GM10248 (cell line): ENCODE measurements at places on chromosomes 4 and X.

DNA sequence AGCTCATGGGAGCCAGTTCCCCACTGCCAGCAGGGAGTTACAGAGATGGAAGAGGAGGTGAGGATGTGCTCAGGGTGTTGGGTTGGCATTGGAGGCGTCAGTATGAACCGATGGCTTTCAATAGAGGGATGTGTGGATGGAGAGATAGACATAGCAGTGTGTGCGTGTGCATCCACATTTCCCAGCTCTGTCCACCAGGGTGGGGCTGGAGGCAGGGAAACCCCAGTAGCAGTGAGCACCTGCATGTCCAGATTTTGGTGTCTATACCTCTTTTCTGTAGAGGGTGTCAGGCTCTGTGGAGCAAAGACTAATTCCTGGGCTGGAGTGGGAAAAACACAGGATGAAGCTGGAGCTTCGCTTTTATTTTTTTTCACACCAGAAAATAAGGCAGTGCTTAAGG is 37.2 kb upstream of the HGFAC start:
- no peak for DNase-seq

DNA sequence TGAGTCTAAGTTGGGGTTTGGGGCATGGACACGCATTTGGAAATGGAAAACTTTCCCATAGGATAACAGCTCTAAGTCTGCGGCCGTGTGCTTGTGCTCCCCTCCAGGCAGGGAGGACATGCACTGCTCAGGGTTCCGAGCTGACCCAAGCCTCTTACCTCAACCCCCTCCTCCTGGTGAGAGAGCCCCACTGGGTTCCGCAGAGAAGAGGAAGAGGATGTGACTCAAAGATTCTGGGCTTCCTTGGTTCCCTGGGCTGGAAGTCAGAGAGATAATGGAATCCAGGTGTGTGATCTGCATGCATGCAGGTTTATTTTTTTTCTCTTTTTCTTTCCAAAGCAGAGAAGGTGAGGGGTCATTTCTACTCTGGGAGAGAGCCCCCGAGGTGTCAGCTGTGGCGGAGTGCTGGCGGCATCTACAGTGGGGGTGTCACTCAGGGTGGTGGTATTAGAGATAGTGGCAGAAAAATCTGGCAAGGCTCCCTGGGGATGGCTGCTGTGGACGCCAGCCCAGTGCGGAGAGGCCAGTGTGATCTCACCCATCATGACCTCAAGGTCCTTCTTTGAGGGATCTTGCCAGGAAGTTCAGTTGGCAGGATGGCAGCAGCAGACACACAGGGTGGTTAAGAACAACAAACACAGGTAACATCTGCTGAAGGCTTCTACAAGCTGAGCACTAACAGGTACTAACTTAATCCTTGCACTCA is 168.7 kb upstream of the HAND2 start:
- no peak for DNase-seq

GRCh38 chr4:7941111-7941964 is 1.7 kb upstream of the AFAP1 start:
- DNase-seq: no peak

DNA sequence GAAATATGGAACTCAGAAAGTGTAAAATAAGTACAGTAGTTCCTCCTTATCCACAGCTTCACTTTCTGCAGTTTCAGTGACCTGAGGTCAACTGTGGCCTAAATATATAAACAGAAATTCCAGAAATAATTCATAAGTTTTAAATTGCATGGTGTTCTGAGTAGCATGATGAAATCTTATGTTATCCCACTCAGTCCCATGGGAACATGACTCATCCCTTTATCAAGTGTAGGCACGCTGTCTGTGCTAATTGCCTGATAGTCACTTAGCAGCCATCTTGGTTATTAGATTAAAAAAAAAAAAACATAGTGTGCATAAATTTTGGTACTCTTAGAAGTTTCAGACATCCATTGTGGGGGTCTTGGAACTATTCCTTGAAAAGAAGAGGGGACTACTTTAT is 983.4 kb upstream of the ADGRL3 start:
- DNase-seq: no peak

DNA sequence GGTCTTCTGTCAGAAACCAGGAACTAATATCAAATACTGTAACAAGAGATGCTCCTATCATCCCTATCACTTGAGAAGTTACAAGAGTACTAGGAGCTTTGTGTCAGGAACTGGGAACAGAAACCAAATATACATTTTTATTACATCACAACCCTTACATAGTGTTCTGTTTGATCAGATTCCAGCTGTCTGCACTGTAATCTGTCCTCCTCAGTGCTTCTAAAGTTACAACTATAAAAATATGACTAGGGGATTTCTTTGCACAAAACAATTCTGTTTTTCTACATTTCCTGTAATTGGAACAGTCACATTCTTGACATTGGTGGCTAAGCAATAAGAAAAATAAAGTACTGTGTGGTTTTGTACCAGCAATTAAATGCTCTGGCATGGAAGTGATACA is 686.0 kb downstream of the PDHA2 start:
- no peak for DNase-seq

GRCh38 chrX:11259437-11259836 is 33.8 kb upstream of the AMELX start:
- no peak for DNase-seq

DNA sequence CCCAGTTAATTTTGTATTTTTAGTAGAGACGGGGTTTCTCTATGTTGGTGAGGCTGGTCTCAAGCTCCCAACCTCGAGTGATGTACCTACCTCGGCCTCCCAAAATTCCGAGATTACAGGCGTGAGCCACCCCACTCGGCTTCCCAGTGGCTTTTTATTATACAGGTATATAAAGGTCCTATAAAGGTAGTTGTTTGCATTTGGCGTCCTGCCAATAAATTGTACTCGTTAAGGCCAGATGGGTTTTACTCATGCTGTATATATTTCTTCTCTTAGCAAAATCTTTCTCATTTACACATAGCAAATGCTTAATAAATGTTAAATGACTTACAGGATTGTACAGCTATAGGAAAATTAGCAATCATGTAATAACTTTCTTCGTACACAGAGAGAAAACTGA is 6.9 kb downstream of the SHROOM3 start:
- no peak for DNase-seq

- no peak for DNase-seq
These were observed 129.6 kb upstream of the QRFPR start for GRCh38 chr4:121510341-121510874.

DNA sequence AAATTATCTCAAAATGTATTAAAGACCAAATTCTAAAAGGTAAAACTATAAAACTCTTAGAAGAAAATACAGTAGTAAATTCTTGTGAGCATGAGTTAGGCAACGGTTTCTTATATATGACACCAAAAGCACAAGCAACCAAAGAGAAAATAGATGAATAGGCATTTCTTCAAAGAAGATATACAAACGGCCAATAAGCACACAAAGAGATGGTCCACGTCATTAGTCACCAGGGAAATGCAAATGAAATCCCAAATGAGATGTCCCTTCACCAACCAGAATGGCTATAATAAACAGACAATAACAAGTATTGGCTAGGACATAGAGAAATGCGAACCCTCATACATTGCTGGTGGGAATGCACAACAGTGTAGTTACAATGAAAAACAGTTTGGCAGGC is 44.6 kb downstream of the RAB33A start:
- DNase-seq: no peak

DNA sequence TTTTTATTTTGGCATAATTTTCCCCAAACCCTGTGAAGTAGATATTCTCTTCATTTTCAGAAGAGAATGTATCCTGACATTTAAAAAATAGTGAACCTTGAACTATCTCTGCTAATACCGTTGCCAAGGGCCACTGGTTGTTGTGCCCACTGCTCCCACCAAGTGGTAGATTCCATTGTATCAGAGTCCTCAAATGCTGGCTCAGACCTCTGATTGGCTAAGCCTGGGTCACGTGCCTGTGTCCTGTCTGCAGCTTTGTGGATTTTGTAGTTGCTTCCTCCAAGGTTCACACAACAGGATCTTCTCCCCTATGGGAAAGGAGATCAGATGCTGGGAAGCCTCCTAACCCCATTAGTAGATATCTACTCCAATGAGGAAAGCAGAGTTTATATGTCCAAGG is 104.8 kb upstream of the CASK start:
- DNase-seq: no peak

- no peak for DNase-seq
These were observed 20.5 kb upstream of the CBR4 start for GRCh38 chr4:169030562-169030982.

DNA sequence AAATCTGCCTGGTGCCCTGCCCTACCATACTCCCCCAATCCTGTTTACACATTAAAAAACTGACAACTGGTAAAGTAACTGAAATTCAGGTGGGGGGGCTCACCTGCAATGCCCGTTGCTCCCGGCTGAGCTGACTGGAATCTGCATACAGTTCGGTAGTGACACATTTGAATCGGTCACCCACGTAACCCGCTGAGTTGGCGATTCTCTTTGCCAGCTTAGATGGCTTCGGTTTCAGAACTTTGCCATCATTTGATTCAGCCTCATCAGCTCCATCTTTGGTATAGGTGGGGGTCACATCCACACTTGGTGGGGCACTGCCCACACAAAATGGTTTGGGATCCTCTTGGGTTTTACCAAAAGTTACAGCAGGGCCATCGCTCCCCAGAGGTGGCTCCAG is 25.5 kb downstream of the BCOR start:
- no peak for DNase-seq

DNA sequence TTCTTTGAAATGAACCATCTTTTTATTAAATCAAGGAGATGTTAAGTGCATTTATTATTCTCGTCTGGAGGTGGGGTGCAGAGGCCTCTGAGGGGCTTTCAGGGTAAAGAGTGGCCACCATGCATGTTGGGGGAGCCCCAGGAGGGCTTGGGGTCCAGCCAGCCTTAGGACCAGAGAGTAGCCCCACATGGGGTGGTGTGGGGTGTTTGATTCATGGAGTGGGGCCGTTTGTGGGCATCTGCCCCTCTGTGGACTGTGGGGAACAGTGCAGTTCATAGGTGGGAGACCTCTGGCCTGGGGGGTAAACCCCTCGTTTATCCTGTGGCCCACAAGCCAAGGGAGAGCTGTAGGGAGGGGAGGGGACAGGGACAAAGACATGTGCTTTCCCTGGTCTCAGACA is 26.9 kb downstream of the HTRA3 start:
- DNase-seq: no peak

- DNase-seq: peak; percentile 54
These were observed 4.2 kb downstream of the PAK3 start for GRCh38 chrX:111100191-111100590.

DNA sequence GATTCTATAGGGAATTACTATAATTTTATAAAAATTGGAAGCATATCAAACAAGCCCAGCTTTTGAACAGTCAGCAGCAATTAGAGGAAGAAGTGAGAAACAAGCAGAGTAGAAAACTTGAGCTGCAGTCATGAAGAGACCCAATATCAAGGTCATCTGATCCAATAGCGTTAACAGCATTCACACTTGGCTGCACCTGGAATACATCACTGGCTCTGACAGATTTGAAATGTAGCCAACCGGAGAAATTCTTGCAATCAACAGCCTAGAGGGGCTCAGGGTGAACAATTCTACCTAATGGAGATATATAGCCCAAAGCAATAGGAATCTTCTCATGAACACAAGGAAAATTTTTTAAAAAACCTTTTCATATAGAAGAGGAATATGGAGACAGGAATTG is 13.6 kb downstream of the DDX53 start:
- DNase-seq: no peak

DNA sequence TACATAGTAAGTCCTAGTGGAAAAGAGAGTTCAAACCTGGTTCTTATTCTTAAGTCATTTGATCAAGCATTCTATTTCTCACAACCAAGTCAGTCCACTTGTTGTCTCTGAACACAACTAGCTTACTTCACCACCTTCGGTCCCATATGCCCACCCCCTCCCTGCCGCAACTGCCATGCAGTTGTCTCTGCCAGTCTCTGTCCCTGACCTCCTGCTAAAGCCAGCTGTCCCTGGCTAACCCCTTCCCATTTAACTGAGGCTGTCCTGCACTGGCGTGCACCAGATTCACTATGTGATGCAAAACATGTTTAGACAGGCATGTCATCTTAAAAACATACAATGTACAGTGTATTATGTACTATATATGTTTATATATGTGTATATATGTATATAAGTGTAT is 12.7 kb downstream of the FRAS1 start:
- no peak for DNase-seq

- DNase-seq: no peak
These were observed 71.9 kb downstream of the CLDN22 start for GRCh38 chr4:183248201-183248600.

DNA sequence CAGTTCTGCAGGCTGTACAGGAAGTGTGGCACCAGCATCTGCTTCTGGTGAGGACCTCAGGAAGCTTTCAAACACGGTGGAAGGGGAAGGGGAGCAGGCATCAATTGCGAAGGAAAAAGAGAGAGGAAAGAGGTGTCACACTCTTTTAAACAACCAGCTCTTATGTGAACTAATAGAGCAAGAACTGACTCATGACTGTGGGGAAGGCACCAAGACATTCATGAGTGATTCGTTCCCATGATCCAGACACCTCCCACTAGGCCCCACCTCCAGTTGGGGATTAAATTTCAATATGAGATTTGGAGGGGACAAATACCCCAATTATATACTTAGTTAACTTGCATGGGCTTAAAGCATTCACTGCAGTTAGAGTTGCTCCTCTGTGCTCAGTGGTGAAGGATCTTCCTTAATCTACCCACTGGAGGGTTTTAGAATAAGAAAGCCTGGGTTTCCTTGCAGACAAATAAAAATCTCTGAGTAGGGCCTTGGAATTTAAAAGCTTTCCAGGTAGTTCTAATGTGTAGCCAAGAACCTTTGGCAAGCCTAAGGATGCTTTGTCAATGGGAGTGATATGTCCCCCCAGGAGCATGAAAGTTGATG is 60.0 kb downstream of the SYNPO2 start:
- DNase-seq: no peak
